RWPE1 (cell line): ENCODE measurements at places on chromosomes 5 and 9.

DNA sequence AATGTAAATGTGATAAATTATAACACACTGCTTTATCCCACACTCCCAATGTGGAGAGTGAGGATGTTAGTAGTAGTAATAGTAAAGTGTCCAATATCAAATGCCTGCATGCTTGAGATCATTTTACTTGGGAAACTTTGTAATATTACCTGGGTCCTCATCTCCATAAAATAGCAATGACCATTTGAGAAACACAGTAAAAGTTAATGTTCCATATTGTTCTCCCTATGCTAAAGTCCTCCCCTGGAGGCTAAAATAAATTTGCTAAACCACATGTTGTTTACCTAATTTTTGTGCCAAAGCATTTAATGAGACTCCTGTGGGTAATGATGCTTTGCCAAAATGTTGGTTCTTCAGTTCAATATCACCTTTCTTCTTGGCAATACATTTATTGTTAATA is 291.2 kb downstream of the CDH10 start:
- DNase-seq, result no peak

GRCh38 chr5:177547736-177548135 is 6.6 kb downstream of the FAM193B start:
- no peak for DNase-seq

DNA sequence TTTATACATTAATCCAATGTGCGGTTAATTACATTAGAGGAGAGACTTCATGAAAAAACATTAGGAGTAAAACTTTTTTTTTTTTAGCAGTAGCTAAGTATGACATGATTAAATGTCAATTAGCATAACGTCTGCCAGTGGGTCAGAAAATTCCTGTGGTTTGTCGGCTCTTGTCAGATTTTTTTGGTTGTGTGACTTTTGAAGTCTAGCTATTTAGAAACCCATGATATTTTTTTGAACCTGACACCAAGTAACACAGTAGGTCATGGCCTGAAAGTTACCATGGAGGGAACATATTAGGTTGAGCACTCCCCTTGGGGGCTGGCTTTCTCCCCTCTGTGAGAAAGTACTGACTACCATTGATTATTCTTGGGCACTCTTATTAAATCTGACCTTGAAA is 84.8 kb upstream of the ALDH1A1 start:
- no peak for DNase-seq

GRCh38 chr9:113608082-113608685 is 144.7 kb downstream of the RGS3 start:
- DNase-seq, result no peak

- DNase-seq, result no peak
Observed at GRCh38 chr5:169873642-169874041, 106.7 kb downstream of the INSYN2B start.

GRCh38 chr5:96242571-96242970 is 190.5 kb downstream of the PCSK1 start:
- no peak for DNase-seq

GRCh38 chr5:94425396-94425795 is 193.0 kb downstream of the KIAA0825 start:
- DNase-seq, result no peak

GRCh38 chr9:134198791-134199190 is 34.4 kb upstream of the RNU6ATAC start:
- no peak for DNase-seq

DNA sequence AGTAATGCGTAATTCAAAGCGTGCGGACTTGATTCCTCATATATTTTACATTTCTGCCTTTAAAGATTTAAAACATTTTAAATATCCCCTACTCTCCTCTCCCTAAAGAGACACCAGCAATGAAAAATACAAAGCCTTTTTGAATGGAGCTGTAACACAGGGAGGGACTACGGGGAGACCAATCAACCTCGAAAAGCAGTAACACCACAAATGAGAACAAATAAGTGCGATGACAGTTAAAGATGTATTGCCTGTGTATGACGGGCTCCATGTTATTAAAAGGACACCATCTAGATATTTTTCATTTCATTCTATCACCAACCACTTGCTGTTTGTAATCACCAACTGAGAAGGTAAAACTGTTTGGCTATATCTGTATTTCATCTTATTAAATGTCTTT is 230.3 kb upstream of the TBCA start:
- DNase-seq, result no peak

DNA sequence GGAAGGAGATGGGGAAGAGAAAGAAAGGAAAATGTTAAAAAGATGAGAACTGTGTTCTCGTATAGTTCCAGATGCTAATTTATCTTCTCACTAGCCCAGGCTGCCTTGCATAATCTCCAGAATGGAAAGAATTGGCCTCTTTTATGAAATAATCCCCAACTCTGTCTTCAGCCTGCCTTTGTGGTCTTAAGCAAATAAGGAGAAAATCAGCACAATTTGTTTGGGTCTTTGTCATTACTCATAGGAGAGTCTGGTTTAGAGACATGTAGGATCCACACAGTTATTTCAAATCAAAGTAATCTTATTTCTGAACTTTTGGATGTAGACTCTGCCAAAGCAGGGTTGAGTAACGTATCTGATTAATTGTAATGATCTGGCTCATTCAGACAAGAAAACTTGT is 50.7 kb upstream of the CAMK4 start:
- DNase-seq, result no peak

- no peak for DNase-seq
Observed at GRCh38 chr9:89514956-89515355, 17.0 kb upstream of the SEMA4D start.

GRCh38 chr5:68489556-68489955 is 274.0 kb downstream of the PIK3R1 start:
- no peak for DNase-seq

DNA sequence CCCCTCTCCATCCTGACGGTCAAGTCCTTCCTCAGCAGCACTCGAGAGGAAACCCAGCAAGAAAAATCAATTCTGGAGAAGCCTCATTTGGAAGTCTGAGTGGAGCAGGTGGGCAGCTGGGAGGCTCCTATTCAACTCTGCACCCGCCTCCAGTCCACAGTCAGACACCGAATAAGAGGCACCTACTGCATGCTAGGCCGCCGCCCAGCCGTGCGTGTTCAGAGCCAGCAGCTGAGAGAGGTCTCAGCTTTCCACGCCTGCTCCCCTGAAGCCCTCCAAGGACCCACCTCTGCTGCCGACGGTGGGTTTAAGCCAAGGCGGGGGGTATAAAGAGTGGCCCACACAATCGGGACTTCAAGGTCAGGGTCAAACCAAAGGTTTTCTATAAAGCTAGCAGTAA is 41.9 kb downstream of the VAV2 start:
- DNase-seq, result no peak
